ENCODE measurements at places on chromosomes 3 and 15. TPM values are rescaled to one million over a fixed set of nuclear protein-coding genes. Genes with fewer than 3 reads are reported as not detected.

- H3K4me1 ChIP-seq, result peaks cover 38% of the 10 kb centered on the region
- peak overlapping the region; percentile 64 for H3K27ac ChIP-seq
- H3K36me3 ChIP-seq, result peaks cover 5% of the 10 kb centered on the region
- peak; percentile 43 for DNase-seq
- H3K4me3 ChIP-seq, result no peak overlapping the region
Observed at GRCh38 chr3:36969540-36970432, 23.1 kb downstream of the EPM2AIP1 start.

DNA sequence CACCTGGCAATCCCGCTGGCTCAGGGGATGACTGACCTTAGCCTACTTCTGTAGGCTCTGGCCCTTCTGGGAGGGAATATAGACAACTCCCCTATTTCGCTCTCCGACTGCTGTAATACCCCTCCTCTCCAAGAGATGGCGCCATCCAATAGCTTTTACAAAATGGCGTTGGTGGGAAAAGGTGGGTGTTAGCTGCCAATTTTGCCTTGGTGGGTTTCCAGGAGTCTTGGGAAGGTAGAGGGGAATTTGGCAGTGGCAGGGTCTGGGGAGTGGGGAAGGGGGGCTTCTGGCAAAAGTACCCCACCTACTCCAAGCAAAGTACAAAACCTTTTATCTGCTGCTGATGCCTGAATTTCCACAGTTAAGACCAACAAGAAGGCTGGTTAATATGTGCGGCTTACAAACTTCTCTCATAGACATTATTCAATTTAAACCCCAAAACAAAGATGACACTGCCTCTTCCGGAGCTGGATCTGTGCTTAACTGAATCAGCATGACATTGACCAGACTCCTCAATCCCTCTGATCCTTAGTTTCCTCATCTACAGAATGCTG, 62.1 kb downstream of the RASGRF1 start:
- no peaks in the 10 kb centered on the region for H3K27me3 ChIP-seq
- no peak overlapping the region for H3K4me3 ChIP-seq
- DNase-seq, result peak; percentile 37
- H3K27ac ChIP-seq, result no peak overlapping the region
- H3K36me3 ChIP-seq, result no peaks in the 10 kb centered on the region

DNA sequence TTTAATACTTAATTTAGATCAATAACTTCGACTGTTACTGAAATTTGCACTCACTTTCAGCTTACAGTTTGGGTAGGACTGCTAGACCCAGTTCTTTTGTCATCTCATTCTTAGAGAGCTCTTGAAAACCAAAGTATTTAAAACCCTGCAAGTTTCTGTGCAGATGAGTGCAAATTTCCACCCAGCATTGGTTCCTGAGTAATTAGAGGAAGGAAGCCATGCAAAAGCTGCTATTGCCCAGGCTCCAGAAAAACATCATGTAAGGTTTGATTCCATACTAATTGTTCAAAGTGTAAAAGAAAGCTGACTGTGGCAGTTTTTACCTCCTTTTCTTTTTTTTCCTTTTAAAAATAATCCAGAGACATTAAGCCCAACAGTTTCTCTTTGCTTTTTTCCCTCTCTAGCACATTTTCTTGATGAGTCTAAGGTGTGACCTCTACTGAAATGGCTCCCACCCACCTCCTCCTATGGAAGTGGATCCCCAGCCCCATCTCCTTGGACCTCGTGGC, 30.3 kb downstream of the ABHD2 start:
- DNase-seq, result no peak
- no peaks in the 10 kb centered on the region for H3K27me3 ChIP-seq
- H3K27ac ChIP-seq, result no peak overlapping the region
- peaks cover 36% of the 10 kb centered on the region for H3K36me3 ChIP-seq

GRCh38 chr3:63745757-63746156, 73.3 kb upstream of the C3orf49 start:
- H3K27me3 ChIP-seq, result no peaks in the 10 kb centered on the region
- DNase-seq, result no peak
- H3K27ac ChIP-seq, result no peak overlapping the region
- no peaks in the 10 kb centered on the region for H3K4me1 ChIP-seq
- H3K4me3 ChIP-seq, result no peak overlapping the region

Gene NEK10
- 0.79 TPM for total RNA-seq

Gene GABRA5
- total RNA-seq, result not detected

Gene CCDC39
- total RNA-seq, result not detected
